ENCODE measurements at places on chromosomes 11 and 22. TPM values are rescaled to one million over a fixed set of nuclear protein-coding genes. Genes with fewer than 3 reads are reported as not detected.

DNA sequence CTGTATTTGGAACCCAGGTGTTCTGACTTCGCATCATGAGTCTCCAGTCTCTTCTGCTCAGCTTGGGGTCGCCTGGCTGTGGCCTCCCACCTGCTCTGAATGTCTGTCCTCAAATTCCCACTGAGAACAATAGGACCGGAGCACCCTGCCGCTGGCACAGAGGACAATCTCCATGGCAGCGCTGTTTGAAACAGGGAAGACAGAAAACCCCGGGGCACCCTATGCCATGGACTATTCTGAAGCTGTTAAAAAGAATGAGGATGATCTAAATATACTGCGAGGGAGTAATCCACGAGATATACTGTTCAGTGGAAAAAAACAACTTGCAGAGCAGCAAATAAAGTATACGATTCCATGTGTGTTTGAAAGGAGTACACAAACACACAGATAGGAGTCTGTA is 415.6 kb upstream of the NARS2 start:
- no peaks in the 10 kb centered on the region for H3K36me3 ChIP-seq
- no peaks in the 10 kb centered on the region for H3K4me1 ChIP-seq
- no peaks in the 10 kb centered on the region for H3K27me3 ChIP-seq

DNA sequence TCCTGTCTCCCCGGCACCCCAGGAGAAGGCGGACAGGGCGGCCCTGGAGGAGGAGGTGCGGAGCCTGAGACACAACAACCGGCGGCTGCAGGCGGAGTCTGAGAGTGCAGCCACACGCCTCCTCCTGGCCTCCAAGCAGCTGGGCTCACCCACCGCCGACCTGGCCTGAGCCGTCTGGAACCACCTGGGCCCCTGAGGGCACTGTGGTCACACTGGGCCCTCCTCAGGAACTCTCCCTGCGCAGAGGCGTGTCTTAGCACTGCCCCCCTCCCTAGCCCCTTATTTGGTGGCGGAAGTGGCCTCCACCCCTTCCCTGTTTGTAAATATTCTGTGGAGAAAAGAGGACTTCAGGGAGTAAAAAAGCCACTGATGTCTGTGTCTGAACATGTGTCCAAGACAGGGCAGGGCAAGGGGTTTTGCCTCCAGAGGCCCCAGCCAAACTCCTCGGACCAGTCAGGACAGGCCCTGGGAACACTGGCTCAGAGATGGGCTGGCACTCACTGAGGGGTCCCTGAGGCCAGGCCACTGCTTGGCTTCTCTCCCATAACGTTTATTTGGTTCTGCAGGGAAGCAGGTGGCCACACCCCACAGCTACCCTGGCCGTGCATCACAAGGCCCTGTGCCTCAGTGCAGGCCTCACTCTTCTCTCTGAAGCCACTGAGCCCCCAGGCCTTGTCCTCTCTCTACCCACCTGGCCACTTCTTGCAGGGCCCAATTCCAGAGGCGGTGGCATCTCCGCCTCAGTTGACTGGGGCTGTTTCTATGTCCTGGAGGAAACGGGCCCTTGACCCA is 12.0 kb downstream of the RELA start:
- H3K27me3 ChIP-seq = peaks cover 34% of the 10 kb centered on the region
- DNase-seq = no peak
- H3K27ac ChIP-seq = no peak overlapping the region
- H3K4me3 ChIP-seq = no peak overlapping the region
- H3K36me3 ChIP-seq = peaks cover 44% of the 10 kb centered on the region

GRCh38 chr11:121241343-121242211 is 51.0 kb upstream of the SC5D start:
- H3K4me3 ChIP-seq = no peak overlapping the region
- H3K27ac ChIP-seq = no peak overlapping the region
- H3K27me3 ChIP-seq = peaks cover 4% of the 10 kb centered on the region

- peaks cover 5% of the 10 kb centered on the region for H3K4me1 ChIP-seq
- H3K36me3 ChIP-seq = peaks cover 6% of the 10 kb centered on the region
- no peak for DNase-seq
- no peak overlapping the region for H3K4me3 ChIP-seq
- no peaks in the 10 kb centered on the region for H3K27me3 ChIP-seq
- no peak overlapping the region for H3K27ac ChIP-seq
Measured at GRCh38 chr11:18927550-18928322, 11.5 kb downstream of the MRGPRX1 start.

- H3K27ac ChIP-seq = no peak overlapping the region
- no peak overlapping the region for H3K4me3 ChIP-seq
- H3K36me3 ChIP-seq = no peaks in the 10 kb centered on the region
- H3K4me1 ChIP-seq = no peaks in the 10 kb centered on the region
Measured at GRCh38 chr22:48154169-48154942, 1391.9 kb downstream of the TBC1D22A start.

DNA sequence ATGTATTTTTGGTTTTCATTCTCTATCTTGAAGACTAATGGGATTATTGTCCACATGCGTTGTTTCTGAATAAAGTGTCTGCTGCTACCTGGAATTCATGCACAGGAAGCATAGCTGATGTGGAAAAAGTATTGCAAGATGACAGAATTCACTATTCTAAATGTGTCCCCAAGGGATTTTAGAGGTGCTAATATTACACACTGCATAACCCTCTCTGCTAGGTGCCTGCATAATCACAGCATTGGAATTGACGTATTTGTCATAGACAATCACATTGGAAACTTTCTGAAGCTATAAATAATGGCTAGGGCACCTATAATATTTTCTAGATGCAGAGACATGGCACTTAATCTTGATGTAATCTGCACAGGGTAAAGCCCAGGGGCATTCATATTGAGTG is 496.1 kb downstream of the JRKL start:
- no peaks in the 10 kb centered on the region for H3K36me3 ChIP-seq
- no peak overlapping the region for H3K27ac ChIP-seq
- no peaks in the 10 kb centered on the region for H3K27me3 ChIP-seq
- DNase-seq = no peak
- H3K4me1 ChIP-seq = no peaks in the 10 kb centered on the region
- no peak overlapping the region for H3K4me3 ChIP-seq

GRCh38 chr11:6682591-6682935 is 577 bp downstream of the MRPL17 start:
- peaks cover 12% of the 10 kb centered on the region for H3K36me3 ChIP-seq
- H3K27me3 ChIP-seq = peaks cover 6% of the 10 kb centered on the region
- no peak for DNase-seq
- H3K27ac ChIP-seq = peak overlapping the region; percentile 85
- H3K4me3 ChIP-seq = peak overlapping the region; percentile 99

The MOGAT2 gene
- total RNA-seq = not detected

GRCh38 chr22:44848791-44849420 is 96.5 kb downstream of the ARHGAP8 start:
- no peak for DNase-seq
- H3K36me3 ChIP-seq = no peaks in the 10 kb centered on the region
- no peak overlapping the region for H3K27ac ChIP-seq
- H3K4me1 ChIP-seq = no peaks in the 10 kb centered on the region
- H3K27me3 ChIP-seq = peaks cover 2% of the 10 kb centered on the region

The PHF21B gene
- 4.6 TPM for total RNA-seq

DNA sequence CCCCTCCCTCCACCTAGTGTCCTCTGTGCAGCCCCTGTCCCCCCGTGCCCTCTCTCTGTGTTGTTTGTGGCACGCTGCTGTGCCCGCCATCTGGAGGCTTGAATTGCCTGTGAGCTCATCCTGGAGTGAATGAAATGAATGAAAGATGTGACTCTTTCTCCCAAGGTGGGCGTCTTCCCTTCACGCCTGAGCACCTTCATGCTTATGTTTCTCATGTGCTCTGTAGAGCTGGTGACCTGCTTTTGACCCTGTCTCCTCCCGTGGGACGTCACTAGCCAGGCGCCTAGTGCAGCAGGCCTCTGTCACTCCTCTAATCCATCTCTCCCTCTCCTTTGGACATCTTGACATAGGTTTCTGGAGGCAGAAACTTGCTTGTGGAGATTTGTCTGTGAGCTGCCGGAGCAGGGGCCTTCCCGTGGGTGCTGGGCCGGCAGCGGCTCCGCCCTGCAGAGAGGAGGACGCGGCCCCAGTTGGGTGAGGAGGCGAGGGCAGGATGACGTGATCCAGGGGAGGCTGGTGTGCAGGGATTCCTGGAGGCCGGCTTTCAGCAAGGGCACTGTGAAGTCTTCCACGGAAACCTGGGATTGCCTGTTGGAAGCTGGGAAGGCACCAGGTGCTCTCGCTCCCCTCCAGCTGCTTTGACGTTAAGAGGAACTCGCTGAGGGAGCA is 40.6 kb downstream of the MUC6 start:
- peak overlapping the region; percentile 89 for H3K27ac ChIP-seq
- peak overlapping the region; percentile 77 for H3K4me3 ChIP-seq
- no peak for DNase-seq
- peaks cover 27% of the 10 kb centered on the region for H3K27me3 ChIP-seq
- H3K4me1 ChIP-seq = peaks cover 10% of the 10 kb centered on the region

The SLC22A9 gene
- total RNA-seq = not detected

GRCh38 chr11:118086913-118087768 is at the start of gene SMIM35:
Gene SMIM35, minus strand, starts transcription at chr11:118086963. Its CDS starts 206 bp downstream, at chr11:118086757.
- H3K4me3 ChIP-seq = no peak within 1 kb of the TSS
- H3K27me3 ChIP-seq = peaks cover 10% of the 10 kb centered on the region
- peaks cover 11% of the 10 kb centered on the region for H3K36me3 ChIP-seq
- no peak within 1 kb of the TSS for H3K27ac ChIP-seq
- H3K4me1 ChIP-seq = peaks cover 30% of the 10 kb centered on the region

The CCDC89 gene
- not detected for total RNA-seq

The TMEM132A gene
- 164 TPM for total RNA-seq

The AIFM3 gene
- 0.15 TPM for total RNA-seq

- H3K4me3 ChIP-seq = no peak overlapping the region
- H3K27ac ChIP-seq = no peak overlapping the region
- H3K4me1 ChIP-seq = no peaks in the 10 kb centered on the region
- H3K36me3 ChIP-seq = no peaks in the 10 kb centered on the region
Measured at GRCh38 chr11:32331792-32332191, 103.5 kb downstream of the WT1 start.

DNA sequence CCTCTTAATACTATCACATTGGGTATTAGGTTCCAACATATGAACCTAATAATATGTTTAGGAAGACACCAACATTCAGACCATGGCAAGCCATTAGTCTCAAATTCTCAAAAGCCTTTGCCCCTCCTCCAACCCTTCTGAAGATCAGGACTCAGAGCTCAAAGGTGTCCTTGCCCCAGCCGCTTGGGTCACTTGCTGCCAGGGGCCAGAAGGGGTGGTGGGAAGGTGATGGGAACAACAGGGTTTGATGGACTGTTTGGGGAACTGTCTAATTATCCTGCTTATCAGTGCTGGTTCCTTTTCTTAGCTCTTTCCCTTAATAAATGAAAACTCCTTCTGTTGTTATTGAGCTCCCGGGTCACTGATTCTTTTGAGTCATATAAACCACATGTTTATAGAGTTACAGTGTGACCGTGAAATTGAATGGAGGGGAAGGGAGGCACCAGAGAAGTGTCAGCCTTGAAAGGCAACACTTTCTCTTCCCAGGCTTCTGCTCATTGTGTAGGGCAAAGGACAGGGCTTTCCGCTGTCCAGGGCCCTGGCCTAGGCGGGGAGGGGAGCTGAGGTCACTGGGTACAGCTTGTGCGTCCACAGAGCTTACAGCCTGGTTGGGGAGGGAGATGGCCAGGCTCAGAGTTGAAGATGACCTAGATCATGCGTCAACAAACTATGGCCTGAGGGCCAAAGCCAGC is 105.1 kb downstream of the FBXO7 start:
- H3K4me1 ChIP-seq = peaks cover 15% of the 10 kb centered on the region
- H3K27me3 ChIP-seq = peaks cover 2% of the 10 kb centered on the region
- no peak overlapping the region for H3K4me3 ChIP-seq

DNA sequence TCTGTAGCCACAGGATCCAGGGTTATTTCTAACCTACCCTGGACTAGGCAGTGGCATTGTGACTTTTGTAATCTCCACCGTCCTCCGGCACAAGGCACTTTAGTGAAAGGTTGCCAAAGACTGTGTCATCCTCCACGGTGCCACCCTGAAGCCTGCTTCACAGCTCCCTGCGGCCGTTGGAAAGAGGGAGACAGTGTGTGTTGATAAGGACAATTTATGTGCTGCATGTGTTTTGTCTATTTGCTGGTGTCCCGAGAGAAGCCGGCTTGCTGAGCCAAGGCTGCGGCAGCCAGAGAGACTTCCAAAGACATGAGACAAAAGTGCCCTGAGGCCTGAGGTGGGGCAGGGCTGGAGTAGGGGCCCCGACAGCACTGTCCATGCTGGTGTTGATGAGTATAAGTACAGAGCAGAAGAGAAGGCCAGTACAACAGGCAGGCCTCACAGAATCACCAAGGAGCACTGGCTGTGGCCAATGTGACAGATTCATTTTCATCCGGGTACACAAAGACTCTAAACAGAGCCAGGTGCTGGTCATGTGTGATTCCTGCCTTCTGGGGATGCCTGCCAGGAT is 40.9 kb downstream of the GALNT18 start:
- H3K27ac ChIP-seq = no peak overlapping the region
- peaks cover 80% of the 10 kb centered on the region for H3K4me1 ChIP-seq
- no peak for DNase-seq
- peaks cover 8% of the 10 kb centered on the region for H3K36me3 ChIP-seq
- H3K4me3 ChIP-seq = no peak overlapping the region

GRCh38 chr22:48098243-48098920 is 1335.9 kb downstream of the TBC1D22A start:
- peaks cover 11% of the 10 kb centered on the region for H3K27me3 ChIP-seq
- H3K27ac ChIP-seq = no peak overlapping the region
- peaks cover 2% of the 10 kb centered on the region for H3K4me1 ChIP-seq

The NELL1 gene
- total RNA-seq = 0.26 TPM

- peaks cover 7% of the 10 kb centered on the region for H3K27me3 ChIP-seq
- H3K36me3 ChIP-seq = no peaks in the 10 kb centered on the region
- H3K4me1 ChIP-seq = no peaks in the 10 kb centered on the region
Measured at GRCh38 chr11:61061081-61061826, 41.0 kb upstream of the CD5 start.

DNA sequence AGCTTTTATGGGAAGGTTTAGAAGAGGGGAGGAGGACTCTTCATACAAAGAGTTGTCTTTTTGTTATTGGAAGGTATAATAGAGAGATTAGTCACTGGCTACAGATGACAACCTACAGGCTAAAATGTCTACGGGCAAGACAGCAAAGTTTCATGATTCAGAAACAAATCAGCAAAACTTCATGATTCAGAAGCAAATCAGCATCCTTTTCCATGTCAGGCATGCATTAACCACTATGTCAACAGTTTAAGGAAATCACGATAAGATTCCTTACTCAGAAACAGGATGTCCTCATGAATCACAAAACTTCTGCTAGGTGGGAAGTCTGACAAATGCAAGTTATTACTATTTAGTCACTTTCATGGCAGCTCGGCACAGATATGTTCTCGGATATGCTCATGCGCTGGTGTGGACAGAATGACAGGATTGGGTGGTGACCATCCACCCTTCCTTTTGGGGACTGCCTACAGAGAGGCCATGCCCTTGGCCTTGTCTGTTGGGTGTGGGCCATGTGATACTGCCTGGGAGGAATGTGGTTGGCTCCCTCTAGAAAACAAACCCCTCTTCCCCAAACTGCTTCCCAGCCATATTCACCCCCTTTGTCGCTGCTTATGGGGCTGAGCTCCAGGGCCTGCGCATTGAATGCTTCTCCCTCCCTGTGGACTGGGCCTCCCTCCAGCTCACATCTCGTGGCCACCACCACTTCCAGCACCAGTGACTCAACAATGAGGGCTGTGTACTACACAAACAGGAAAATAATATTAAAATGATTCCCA is 10.1 kb downstream of the C11orf91 start:
- H3K36me3 ChIP-seq = no peaks in the 10 kb centered on the region
- peak overlapping the region; percentile 34 for H3K4me3 ChIP-seq
- DNase-seq = no peak
- peaks cover 7% of the 10 kb centered on the region for H3K27me3 ChIP-seq
- H3K27ac ChIP-seq = no peak overlapping the region

GRCh38 chr11:35994421-35994820 is 50.6 kb downstream of the LDLRAD3 start:
- DNase-seq = no peak
- H3K27ac ChIP-seq = no peak overlapping the region
- no peak overlapping the region for H3K4me3 ChIP-seq
- H3K27me3 ChIP-seq = no peaks in the 10 kb centered on the region
- H3K4me1 ChIP-seq = peaks cover 3% of the 10 kb centered on the region

GRCh38 chr11:3161720-3162409 is 3.2 kb downstream of the OSBPL5 start:
- H3K36me3 ChIP-seq = peaks cover 3% of the 10 kb centered on the region
- H3K4me1 ChIP-seq = peaks cover 20% of the 10 kb centered on the region

Measured in endothelial cell (in vitro differentiated cells).